ENCODE measurements at places on chromosomes 3 and 15. TPM values are rescaled to one million over a fixed set of nuclear protein-coding genes. Genes with fewer than 3 reads are reported as not detected.
A peak's percentile ranks its signal among the peaks of the same experiment; 100 is the strongest.

GRCh38 chr3:54988838-54989630 lies 61.2 kb upstream of the LRTM1 start:
- peak; percentile 82 for DNase-seq

GRCh38 chr15:88654430-88655102 lies 15.8 kb downstream of the ISG20 start:
- no peak for DNase-seq

DNA sequence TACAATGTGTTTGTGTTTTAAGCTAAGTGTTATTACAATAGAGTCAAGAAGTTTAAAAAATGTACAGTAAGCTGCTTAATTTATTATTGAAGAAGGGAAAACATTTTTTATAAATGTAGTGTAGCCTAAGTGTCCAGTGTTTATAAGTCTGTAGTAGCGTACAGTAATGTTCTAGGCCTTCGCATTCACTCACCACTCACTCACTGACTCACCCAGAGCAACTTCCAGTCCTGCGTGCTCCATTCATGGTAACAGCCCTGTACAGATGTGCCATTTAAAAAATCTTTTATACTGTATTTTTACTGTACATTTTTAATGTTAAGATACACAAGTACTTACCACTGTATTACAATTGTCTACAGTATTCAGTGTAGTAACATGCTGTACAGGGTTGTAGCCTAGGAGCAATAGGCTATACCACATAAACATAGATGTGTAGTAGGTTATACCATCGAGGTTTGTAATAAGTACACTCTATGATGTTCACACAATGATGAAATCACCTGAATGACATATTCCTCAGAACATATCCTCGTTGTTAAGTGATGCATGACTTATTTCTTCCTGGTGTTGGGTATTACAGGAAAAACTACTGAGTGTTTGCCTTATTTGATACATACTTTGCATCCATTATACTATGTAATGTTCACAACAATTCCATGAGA lies 156.6 kb upstream of the NUDT16 start:
- DNase-seq: no peak

DNA sequence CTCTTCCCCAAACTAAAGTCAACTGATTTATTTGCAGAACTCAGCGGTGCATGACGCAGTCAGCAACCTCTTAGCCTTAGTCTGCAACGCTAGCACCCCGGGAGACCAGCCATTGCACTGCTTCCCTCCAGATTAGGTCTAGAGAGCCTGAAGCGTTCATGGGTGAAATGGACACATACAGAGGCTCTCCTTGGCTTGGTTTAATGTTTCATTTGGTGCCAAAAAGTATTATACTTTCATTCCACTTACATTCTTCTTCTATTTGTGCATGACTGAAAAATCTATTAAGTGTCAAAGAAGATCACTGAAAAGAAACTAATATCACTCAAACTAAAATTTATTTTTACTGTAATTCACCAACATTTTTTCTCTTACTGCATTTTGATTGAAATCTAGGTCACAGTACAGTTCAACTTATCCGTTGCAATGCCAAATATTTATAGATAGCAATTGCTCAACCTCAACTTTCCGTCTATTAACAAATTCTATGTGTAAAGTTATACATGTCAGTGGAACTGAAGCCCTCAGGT lies 116.2 kb downstream of the ROBO1 start:
- no peak for DNase-seq

The GP5 gene
- 0.27 TPM for total RNA-seq

- no peak for DNase-seq
These were observed 215.6 kb downstream of the RPLP1 start for GRCh38 chr15:69668039-69668705.

GRCh38 chr15:38611228-38611627 lies 46.6 kb upstream of the RASGRP1 start:
- DNase-seq: no peak

- no peak for DNase-seq
These were observed 31.7 kb downstream of the BCL2L10 start for GRCh38 chr15:52080706-52081392.

The GOLGA8T gene
- total RNA-seq: not detected

DNA sequence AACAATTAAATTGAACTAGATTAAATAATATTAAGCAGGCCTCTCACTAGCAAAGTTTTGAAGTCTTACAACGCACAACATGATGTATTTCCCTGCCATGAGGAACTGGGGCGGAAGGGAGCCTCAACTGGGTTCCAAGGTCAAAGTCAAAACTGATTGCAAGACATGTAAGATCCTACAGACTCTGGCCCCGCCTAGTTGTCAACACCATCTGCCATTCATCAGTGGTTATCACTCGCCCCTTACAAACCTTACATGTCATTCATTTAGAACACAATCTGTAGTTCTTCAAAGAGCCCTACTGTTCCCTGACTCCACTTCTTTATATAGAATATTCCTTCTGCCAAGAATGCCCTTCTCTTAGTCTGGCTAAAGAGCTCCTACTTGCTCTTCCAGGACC lies 10.0 kb downstream of the ATP13A3 start:
- peak; percentile 63 for DNase-seq

The CCR2 gene
- 0.04 TPM for total RNA-seq

The AHSG gene
- 559 TPM for total RNA-seq

GRCh38 chr15:67495585-67495984 lies 25.3 kb upstream of the C15orf61 start:
- no peak for DNase-seq

DNA sequence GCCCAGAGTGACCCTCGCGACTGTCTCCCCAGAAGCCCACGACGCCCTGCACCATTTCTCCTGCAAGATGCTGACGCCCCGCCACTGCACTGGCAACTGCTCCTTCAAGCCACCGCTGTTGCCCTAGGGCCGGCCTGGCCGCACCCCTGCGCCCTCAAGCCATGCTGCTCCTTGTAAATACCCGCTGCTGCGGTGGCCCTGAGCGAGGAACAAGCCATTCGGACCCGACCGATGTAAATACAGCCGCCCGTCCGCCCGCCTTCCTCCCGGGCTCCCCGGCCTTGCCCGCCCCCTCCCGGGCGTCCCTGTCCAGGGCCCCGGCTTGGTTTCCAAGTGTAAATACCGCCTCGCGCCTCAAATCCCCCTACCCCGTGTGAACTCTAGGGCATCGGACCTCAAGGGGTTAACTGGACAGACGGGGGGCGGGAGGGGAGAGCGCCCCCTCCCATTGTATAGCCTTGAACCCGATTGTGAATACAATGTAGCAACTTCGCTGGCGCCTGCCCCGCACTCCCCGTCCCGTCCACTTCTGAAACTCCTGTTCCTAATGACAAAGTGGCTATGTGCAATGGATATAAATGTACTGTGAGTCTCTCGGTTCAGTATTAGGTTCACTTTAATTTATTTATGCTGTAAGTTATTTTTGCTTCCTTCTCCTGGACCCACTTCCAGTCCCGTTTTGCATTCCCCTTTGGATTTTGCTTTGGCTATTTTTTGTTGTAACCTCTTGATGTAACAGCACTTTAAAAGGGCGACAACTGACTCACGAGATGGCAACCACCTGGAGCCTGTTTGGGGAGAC lies 5.9 kb downstream of the RNU6-1 start:
- DNase-seq: peak; percentile 69

- no peak for DNase-seq
These were observed 29.8 kb upstream of the PLA2G4E start for GRCh38 chr15:42050484-42051255.

GRCh38 chr3:414063-414462 lies 217.5 kb downstream of the CHL1 start:
- peak; percentile 49 for DNase-seq

- DNase-seq: no peak
These were observed 5.7 kb downstream of the NTRK3 start for GRCh38 chr15:88250826-88251225.

DNA sequence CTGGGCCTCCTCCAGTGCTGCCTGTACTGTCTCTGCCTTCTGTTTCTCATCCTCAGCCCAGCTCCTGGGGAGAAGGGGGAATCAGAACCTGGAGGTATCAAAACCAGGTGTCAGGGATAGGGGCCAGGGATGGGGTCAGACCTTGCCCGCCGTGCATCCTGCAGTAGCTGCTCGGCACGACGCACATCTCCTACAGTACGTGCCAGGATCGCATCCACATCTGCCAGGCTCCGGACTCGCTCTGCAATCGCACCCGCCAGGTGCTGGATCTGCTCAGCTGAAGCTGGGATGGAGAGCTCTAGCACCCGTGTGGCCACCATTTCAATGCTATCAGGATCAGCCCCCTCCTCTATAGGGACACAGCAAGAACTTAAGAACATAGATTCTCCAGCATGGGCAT lies 1.4 kb upstream of the USP19 start:
- no peak for DNase-seq

DNA sequence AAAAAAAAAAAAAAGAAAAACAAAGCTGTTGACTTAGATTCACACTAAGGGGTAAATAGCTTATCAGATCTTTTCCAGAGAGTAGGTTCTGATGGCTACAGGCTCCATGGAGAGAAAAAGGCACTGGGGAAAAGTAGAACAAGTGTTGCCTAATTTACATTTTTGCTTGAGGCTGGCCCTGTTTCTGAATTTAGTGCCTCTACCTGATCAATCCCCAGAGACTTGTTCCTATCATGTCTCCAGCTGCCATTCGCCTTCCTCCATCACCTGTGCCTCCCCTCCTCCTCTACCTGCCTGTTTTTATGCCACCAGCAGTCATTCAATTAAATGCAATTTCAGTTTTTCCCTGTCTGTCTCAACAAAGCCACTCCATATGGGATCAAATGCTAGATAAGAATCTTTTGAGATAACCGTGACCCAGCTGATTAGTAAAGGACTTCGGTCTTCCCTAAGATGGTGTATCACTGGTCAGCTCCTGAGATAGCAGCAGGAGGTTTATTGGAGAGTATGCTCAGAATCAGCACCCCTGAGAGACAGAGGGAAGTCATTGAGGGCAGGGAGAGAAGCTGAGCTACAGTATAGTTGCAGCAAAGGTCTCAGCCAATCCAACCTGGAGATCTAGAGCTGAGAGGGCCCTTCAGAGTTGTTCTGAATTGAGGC lies 88.1 kb upstream of the GADL1 start:
- no peak for DNase-seq

The ITIH3 gene
- 53.6 TPM for total RNA-seq

DNA sequence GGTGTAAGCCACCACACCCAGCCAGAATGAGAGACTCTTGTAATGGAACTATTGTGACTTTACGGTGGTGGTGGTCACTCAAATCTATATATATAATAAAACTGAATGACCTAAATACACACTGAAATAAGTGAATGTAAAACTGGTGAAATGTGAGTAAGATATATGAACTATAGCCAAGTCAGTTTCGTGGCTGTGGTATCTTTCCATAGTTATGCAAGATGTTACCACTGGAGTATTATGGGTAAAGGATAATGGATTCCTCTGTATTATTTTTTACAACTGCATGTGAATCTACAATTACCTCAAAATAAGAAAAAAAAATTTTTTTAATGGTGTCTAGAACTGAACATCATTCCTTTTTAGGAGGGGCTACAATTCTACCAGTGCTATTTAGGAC lies 21.9 kb downstream of the PIK3CB start:
- no peak for DNase-seq

Measured in hepatocyte (in vitro differentiated cells).